Gastrocnemius medialis (tissue), 4 donors: ENCODE measurements at places on chromosomes 3 and 15. TPM values are rescaled to one million over a fixed set of nuclear protein-coding genes. Genes with fewer than 3 reads are reported as not detected.
A peak's percentile ranks its signal among the peaks of the same experiment; 100 is the strongest.

- DNase-seq, result no peak
These were observed 6.9 kb upstream of the ZNF662 start for GRCh38 chr3:42898896-42899675.

GRCh38 chr3:120615847-120616609, 19.9 kb downstream of the NDUFB4 start:
- peak; percentile 59 for DNase-seq

GRCh38 chr15:67100801-67101581, 35.6 kb downstream of the SMAD3 start:
- DNase-seq, result no peak

DNA sequence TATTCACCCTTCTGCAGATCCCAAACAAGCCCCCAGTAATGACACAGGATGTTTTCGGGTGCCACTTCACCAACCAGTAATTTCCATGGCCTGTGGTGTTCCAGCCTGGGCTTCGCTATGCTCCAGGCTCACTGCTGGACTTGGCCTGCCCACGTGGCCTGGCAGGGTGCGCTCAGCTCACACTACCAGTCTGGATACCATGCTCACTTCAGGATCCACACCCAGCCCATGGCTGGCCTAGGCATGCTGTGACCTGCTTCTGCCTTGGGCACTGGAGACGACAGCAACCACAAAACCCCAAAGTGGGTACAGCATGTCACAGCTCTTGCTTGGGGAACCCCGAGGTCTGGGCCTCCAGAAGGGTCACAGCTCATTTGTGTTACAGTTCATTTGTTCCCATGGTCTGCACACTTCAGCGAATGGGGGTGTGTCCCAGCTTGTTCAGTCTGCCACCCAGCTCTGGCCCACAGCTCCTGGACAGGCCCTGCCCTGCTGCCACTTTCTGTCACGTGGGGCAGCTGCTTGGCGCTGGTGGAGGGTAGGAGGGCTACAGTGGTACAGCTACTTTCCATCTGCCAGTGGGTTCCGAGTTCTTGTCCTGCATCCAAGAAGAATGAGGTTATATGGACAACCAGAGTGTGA, 650.8 kb downstream of the MCTP2 start:
- DNase-seq, result no peak

DNA sequence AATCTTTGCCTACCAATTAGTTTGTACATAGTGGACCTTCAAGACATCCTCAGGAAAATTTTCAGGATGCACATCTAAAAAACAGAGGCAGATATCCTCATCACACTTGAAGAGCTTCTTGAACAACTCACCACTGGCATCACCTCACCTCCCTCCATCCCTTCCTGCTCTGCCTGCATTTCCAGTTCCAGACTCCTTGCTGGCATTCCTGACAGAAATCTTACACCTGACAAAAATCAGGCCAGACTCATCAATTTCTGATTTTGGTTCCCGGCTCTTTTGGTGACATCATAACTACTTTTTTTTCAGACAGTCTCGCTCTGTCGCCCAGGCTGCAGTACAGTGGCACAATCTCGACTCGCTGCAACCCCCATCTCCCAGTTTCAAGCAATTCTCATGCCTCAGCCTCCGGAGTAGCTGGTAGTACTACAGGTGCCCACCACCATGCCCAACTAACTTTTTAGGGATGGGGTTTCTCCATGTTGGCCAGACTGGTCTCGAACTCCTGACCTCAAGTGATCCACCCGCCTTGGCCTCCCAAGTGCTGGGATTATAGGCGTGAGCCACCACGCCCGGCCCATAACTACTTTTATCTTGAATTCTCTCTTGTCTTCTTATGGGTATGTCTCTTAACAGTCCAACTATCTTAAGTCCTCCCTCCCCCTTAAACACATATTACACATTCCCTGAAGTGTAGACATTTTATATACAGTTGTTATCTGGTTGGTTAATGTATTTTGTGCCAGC, 216.6 kb upstream of the IL12A start:
- DNase-seq, result no peak

- no peak for DNase-seq
These were observed 177.7 kb downstream of the UACA start for GRCh38 chr15:70585707-70586034.

DNA sequence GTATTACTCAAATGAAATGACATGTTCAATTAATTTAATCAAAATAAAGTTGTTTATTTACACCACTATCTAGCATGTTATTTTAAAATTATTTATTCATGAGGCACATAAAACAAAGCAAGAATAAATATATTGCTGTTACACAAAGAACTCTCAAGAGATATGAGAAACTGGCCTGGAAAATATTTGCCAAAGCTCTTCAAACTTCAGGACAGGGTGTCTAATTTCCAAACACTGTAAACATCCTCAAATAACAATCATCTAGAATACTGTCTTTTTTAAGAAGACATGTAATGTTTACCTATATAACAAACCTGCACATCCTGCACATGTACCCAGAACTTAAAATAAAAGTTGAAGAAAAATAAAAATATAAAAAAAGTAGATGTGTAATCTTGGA, 876.6 kb downstream of the TUSC7 start:
- DNase-seq, result no peak

DNA sequence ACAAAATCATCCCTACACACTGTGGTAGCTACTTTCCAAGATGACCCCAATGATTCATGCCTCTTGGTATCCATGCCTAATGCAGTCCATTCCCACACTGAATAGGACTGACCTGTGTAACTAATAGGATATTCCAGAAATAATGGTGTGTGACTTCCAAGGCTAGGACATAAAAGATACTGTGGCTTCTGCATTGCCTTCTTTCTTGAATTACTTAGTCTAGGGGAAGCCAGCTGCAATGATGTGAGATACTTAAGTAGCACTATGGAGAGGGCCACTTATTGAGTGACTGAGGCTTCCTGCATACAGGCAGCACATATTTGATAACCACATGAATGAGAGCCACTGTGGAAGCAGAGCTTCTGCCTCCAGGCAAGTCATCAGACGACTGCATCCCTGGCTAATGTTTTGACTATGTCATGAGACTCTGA, 50.1 kb downstream of the NR1I2 start:
- DNase-seq, result no peak

DNA sequence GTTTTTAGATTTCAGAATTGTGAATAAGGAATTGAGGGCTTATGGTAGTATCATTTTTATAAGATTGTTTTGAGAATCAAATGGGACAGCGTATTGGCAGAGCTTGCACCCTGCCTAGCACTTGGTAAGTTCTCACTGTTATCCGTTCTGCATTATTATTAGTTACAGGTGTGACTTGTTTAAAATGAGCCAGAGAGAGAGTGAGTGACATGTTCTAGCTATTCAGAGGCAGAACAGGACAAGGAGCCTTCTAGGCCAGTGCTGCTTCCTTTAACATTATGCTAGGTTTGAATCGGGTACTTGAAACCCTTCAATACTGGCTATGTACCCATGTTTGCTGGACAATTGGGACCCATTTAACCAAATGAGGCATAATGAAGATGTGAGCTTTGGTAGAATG, 133.7 kb downstream of the FILIP1L start:
- DNase-seq, result no peak

DNA sequence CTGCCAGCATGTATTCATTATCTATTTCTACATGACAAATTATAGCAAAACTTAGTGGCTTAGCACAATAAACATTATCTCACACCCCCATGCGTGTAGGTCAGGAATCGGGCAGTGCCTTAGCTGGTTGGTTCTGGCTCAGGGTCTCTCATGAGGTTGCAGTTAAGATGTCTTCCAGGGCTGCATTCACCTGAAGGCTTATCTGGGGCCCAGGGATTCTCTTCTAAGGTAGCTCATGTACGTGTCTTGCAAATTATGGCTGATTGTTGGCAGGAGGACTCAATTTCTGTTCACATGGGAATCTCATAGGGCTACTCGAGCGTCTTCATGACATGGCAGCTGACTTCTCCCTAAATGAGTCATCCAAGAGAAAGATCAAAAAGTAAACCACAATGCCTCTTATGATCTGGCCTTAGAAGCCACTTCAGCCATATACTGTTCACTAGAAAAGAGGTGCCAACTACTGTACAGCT, 42.9 kb upstream of the TSC22D2 start:
- DNase-seq, result no peak

DNA sequence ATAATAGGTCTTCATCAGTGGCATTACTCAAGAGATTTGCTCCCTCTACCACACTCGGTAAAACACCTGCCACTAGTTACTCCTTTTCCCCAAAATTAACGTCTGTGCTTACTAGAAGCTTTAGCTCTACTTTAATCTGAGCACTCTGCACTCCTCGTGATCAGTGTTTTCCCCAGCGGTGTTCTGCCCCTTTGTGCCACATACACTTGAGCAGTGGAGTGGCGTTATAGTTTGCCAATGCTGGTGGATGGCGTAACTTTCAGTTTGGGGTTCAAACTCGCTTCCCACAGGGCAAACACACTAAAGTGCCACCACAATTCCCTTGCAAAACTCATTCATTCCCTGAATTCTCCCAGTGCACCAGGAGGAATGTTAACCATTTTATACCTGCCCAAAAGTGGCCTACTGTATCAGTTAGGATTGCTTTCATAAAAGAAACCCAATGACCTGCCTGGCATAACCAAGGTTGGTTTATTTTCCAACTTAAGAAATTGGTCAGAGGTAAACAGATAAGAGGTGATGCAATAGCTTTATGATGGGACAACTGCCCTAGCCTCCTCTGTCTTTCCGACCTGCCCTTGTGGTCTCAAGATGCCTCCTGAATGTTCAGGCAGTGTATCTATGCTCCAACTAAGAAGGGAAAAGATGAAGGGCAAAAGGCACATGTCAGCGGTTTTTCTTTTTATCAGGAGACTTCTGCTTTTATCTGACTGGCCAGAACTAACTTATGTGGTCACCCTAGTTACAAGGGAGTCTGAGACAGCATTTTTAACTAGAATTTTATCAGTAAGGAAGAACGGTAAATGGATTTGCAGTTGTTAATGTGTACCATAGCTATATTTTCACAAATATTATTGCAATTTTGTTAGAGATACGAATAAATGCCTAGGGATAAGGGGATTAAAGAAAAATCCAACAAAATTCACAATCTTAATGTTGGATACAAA, 83.9 kb downstream of the FSIP1 start:
- DNase-seq, result no peak

- no peak for DNase-seq
These were observed 267.0 kb downstream of the PLCL2 start for GRCh38 chr3:17151598-17152373.

DNA sequence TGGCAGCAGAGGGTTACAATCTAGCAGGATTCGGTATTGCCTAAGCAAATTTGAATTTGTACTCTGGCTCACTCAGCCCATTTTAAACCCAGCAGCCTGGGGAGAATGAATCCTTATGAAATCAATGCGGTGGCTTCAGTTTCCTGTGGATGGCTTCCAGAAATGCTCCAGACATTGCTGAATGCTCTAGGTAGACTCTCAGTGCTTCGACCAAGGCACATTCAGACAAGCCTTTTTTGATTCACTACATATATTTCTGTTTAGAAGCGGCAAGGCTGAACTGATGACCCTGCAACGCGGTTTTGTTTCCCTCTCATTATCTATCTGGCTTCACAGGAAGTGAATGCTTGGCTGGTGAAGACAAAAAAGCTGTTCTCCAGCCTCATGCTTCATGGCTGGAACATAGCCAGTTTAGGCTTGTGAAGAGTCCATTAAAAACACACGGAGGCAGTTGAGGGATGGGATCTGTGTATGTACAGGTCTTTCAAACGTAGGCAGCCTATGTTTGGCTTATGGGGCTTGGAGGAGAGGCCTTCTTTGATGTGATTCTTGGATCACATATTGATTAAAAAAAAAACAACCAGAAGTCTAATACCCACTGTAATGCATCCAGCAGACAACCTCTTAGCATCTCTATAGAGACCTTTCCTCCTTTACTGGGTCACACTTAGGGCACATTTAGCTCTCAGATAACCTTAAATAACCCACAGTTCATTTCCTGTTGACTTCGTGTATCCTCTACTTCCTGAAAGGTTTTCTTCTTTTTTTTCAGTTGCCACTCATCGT, 400.2 kb upstream of the TBL1XR1 start:
- DNase-seq, result peak; percentile 64

DNA sequence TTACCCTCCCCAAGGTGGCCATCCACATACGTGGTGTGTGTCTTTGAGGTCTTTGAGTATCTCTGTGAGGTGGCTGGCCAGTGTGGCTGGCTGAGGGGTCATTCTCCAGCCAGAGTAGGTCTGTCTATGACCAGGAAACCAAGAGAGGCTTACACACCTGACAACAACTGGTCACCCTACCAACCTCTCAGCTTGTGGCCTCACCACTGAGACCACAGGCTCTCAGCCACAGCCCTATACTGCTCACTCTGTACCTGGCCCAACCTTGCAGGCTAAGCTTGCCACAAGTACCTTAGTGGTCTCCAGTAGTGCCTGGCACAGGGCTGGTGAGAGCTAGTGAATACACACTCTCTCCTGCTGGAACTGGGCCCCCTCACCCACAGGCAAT, 5.1 kb downstream of the HEMK1 start:
- no peak for DNase-seq

GRCh38 chr3:193389335-193389734, 10.8 kb upstream of the ATP13A5 start:
- DNase-seq, result no peak

DNA sequence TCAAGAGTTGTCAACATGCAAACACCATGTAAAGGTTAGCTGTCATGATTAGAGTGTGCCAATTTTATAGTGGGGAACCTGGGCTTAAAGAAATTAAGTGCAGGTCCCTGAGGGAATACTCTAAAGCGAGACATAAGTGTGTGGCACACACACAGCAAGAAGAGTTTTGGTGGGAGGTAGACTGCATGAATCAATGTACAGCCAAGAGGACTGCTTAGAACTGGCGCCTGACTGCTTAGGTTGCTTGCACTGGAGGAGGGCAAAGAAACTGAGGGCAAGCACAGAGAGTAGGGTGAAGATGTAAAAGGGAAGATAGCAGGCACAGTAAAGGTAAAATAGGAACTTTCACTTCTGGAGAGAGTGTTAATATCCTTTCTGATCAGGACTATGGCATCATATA, 184.9 kb downstream of the SOX2 start:
- DNase-seq, result no peak

GRCh38 chr3:185852635-185853034, 27.8 kb upstream of the IGF2BP2 start:
- no peak for DNase-seq

DNA sequence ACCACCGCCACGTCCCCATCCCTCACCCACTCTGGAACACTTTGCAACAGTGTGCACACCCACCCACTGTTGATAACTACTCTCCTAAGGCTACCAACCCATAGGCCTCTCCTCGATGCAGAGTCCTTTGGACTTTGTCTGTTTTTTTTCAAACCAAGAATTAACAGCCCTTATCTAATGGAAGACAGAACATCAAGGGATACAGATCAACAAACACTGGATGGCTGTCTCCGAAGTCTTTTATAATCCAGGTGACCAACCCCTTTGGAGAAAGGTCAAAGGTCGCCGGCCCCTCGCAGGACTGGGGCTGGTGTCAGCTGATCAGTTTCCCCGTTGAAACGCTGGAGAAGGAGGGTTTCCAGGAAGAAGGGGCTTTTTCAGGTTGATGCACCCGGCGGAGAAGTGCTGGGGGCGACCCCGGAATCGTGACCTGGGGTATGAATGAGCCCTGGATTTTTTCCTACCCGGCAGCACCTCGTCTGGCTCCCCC, 532 bp downstream of the B4GALT4 start:
- DNase-seq, result no peak

Gene AGBL1
- total RNA-seq, result 13.3 TPM

Gene PLSCR4
- total RNA-seq, result 6.6 TPM

Gene C3orf33
- total RNA-seq, result 2.6 TPM

Gene SLC15A2
- total RNA-seq, result 0.26 TPM

Gene FGD5
- 5.4 TPM for total RNA-seq

Gene ITGB5
- 79.7 TPM for total RNA-seq

Gene GOLGA6A
- total RNA-seq, result 0.10 TPM

Gene ICE2
- 19.0 TPM for total RNA-seq

Gene CPN2
- total RNA-seq, result not detected

Gene OR5K1
- not detected for total RNA-seq
